ENCODE measurements at places on chromosomes 11 and 22.
A peak's percentile ranks its signal among the peaks of the same experiment; 100 is the strongest.

GRCh38 chr11:115678942-115679341 is 174.7 kb upstream of the CADM1 start:
- no peak for DNase-seq

DNA sequence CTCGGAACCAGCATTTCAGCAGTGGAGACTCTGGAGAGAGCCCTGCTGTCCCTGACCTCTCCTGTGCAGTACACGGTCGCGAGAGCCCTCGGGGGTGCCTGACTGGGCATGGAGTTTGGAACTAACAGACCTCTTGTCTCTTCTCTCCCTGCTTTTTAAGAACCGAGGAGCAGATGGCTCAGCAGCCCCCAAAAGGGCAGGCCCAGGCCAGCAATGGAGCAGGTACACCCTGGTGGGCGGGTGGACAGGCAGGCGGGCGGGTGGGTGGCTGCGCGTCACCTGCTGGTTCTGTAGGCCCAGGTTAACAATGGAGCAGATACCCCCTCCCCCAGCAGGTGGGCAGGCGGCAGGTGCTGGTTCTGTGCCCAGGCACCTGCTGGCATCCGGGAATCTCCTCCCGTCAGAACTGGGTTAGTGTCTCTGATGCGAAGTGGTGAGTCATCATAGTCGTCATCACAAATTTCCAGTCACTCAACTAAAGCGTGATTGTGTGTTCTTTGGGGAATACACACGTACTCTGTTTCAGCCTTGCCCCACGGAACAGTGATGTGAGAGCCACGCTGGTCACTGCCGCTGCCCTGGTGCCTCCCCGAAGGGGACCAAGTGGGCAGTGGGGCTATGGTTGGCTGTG is 41.1 kb downstream of the GRAMD4 start:
- peak; percentile 58 for DNase-seq

- no peak for DNase-seq
Measured at GRCh38 chr11:134552749-134553148, 140.7 kb upstream of the B3GAT1 start.

DNA sequence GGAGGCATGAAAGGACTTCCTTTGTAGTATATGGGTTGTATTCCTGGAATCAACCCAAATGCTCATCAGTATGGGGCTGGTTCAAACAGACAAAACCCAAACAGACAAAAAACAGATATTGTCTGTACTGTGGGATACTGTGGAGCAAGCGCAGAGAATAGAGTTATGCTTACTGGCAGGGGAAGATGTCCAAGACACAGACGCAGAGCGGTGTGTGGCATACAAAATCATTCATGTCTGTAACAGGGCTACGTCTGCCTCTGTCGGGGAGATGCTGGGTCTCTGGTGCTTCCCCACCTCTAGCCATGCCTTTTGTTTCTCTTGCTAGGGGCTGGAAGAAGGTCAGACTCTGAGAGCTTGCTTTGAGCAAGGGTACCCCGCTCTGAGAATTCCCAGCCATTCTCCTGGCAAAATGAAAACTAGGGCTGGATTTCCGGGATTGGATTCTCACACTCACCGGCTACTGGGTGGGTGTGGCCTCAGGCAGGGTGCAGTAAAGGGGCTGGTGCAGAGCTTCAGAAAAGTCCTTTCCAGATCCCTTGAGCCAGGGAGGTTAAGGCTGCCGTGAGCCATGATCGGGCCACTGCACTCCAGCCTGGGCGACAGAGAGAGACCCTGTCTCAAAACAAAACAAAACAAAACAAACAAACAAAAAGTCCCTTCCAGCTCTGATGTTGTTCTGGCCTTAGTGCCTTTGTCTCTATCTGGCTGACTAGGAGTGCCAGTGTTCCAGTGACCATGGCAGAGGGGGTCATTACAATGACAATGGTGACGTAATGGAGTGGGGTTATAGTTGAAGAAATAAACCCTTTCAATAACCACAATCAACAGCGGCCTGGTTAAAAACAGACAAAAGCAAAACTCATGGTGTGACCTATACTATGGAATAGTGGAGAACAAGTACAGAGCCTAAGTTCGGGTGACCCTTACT is 2.9 kb upstream of the ABCC8 start:
- DNase-seq: no peak

GRCh38 chr11:70854901-70855556 is 397.3 kb downstream of the SHANK2 start:
- DNase-seq: no peak

- DNase-seq: peak; percentile 89
Measured at GRCh38 chr11:2268729-2269600, 1.4 kb downstream of the ASCL2 start.

DNA sequence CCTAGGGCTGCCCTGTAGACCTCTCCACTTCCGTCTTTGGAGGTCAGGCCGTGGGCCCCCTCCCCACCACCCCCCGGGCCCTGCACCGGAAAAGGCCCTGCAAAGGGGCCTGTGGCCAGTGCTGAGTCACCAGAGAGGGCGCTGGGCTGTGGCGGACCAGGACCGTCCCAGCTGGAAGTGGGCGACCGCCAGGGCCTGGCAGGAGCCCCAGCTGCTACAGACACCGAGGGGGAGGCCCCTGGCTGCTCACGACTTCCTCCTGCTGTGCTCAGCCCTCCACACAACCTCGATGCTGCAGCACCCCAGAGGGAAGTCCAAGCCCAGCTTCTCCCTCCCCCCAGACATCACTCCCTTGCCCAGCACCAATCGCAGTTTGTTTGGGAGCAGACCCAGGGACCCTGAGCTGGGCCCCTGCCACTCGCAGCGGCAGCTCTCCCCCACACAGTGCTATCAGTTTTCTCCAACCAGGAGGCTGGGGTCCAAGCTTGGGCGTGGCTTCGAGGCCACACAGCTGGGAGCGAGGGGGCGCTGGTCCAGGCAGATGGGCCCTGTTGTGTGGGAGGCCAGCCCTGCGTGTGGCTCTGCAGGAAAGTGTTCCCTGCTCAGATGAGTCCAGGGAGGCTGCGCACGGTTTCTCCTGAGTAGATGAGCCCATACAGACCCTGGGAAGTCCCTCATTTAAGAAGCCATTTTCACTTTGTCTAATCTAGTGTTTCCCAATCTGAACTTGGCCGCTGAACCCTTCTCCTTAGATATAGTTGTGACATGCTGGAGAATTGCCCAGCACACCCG is 5.6 kb upstream of the SH3BP1 start:
- peak; percentile 51 for DNase-seq

DNA sequence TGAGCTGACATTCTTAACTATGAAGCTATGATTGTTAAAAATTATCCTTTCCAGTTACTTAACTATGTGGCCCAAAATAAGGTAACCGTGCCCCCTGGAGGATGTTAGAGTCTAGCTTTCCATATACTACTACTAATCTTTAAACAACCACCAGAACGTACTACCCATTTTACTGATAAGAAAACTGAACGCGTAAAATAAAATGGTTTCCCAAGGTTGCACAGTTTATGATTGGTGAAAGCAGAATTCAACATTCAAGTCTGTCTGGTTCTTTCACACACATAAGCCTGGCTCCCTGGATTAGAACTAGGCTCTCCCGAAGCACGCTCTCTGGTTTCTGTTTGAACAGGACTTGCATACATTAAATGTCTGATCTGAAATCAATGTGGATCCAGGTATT is 437.8 kb upstream of the CCDC90B start:
- DNase-seq: no peak

GRCh38 chr22:17930455-17931313 is 93.7 kb downstream of the MICAL3 start:
- no peak for DNase-seq

DNA sequence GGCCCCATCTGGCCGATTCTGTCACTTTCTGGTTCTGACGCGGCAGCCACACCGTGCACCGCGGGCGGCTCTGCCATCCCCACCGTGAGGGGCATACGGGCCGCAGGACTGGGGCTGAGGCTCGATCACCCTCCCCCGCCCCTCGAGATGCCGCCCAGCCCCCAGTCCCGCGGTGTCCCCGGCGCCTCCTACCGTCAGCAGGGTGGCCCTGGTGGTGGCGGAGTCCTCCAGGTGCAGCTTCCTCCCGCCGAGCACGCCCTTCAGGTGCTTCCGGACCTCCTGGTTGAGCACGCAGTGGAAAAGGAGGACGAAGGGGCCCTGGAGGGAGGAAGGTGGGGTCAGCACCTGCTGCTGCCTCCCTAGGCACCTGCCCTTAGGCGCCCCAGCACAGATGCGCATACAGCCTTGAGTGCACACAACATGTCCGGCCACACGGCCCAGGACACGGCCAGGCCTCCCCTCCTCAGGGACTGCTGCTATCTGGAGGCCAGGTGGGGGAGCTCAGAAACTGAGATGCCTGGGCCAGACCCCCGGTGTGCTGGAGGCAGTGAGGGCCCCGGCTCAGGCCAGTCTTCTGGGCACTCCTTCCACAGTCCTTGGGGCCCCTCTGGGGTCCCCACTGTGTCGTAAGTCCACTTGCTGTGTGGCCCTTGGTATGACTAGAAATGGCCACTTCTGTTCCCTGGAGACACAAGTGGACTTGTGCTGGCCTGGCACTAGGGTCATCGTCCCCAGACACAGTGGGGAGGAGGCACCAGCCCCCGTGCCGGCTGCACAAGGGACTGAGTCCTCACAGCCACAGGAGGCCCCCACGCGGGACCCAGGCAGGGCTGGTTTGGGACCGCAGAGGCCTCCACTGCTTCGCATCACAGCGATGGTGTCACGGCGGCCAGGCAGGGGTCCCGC is 31.5 kb downstream of the TRMU start:
- peak; percentile 5 for DNase-seq

DNA sequence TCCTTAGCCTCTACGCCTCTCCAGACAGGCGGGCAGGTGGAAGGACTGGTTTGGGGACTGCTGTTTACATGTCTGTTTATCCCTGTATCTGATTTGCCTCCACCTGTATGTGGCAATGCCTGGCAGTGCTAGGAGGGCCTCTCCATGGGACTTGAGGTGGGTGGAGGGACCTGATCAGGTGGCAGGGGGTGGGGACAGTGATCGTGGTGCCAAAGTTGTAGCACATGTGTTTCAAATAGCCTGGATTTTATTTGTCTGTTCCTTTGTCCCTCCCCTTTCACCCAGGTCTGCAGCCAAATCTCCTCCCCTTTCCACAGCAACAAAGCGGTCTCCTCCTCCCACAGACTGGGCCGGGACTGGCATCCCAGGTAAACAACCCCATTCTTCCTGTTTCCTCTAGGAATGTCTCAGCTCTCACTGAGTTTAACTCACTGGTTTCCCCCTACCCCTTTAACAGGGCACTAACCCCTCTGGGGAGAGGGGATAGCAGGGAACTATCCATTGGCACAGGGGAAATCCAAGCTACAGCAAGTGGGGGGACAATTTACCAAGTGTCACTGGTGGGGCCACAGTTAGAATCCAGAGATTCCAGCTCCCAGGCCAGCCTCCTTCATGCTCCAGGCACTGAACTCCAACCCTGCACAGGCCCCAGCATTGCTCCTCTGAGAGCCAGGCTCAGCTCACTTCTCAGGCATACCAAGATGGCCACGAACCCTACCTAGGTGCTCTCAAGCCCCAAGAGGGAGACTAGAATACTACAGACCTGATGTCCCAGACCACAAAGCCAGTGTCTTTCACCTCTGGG is 22.9 kb upstream of the TLCD5 start:
- no peak for DNase-seq

DNA sequence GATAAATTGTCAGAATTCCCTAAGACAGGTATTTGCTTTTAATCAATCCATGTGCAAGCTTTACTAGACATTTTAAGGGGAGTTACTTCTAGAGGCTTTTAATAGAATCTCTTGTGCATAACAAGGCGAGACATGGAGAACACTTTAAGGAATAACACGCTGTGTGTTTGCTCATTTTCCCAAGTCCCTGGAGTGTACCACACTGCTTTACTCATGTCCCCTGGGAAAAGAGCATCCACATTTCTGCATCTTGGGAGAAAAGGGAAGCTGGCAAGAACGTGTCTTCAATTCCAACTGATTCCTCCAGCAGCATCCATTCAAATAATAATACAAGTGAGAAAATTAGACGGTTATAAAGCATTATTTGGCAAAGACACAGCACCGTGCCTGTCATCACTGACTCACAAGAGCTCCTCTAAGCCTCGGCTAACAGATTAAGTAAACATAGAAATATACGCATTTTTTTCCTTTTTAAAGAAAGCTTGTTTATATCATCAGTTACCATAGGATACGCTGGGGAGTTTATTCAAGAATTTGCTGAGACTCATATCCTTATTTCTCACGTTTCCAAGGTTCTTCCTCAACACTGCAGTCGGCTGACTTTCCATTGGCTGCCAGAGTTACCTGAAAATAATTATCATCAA is 121.5 kb downstream of the CD44 start:
- no peak for DNase-seq

DNA sequence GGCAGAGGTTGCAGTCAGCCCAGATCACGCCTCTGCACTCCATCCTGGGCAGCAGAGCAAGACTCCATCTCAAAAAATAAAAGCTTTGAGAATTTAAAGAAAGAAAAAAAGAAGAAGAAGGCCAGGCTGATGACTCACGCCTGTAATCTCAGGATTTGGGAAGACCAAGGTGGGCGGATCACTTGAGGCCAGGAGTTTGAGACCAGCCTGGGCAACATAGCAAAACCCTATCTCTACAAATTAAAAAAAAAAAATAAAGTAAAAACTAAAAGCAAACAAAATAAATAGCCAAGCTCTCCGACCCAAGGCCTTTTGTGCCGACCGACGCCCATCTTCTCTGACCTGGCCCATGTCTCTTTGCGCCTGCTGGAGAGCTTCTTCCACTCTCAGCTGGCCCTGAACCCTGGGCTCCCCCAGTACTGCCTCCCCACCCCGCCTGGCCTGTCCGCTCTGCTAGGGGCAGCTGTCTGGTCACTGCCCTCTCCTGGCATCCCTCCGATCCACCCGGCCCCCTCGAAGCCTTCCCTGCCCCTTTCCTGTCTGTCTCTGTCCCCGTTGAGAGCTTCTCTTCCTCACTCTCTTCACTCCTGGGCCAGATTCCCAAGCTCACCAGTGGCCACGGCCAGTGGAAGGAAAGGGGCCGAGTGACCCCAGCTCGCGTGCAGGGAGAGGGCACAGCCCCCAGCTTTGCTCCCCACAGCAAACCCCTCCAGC is 4.8 kb upstream of the LSP1 start:
- DNase-seq: no peak

Data from stimulated activated naive CD4-positive, alpha-beta T cell treated with Interleukin-2 at 50 U/mL for 16 hours (primary cell).